A549 treated with ZK216348 at 1 μM for 4 hours (cell line): ENCODE measurements at places on chromosomes 7 and 10. TPM values are rescaled to one million over a fixed set of nuclear protein-coding genes. Genes with fewer than 3 reads are reported as not detected.

Gene TMEM26
- 0.05 to 0.82 TPM (median 0.22 TPM) in 4 of 5 replicates, not detected in the other for total RNA-seq

Gene KCNIP2
- 0.55 to 1.3 TPM (median 0.98 TPM) in 5 replicates for total RNA-seq

Gene HIP1
- 17.1 to 23.9 TPM (median 21.1 TPM) in 5 replicates for total RNA-seq

Gene AEBP1
- 0.24 TPM in 1 of 5 replicates, not detected in the others for total RNA-seq

Gene NUDCD3
- 47.7 to 67.2 TPM (median 61.0 TPM) in 5 replicates for total RNA-seq

Gene GDF2
- total RNA-seq, result not detected in 5 replicates

Gene CLDN4
- 2.5 to 7.0 TPM (median 5.0 TPM) in 5 replicates for total RNA-seq

Gene UPK3BL2
- total RNA-seq, result 2.1 to 5.0 TPM (median 2.6 TPM) in 5 replicates

Gene SFRP5
- total RNA-seq, result 1.5 to 2.4 TPM (median 1.9 TPM) in 5 replicates

Gene TFPI2
- 200 to 249 TPM (median 224 TPM) in 5 replicates for total RNA-seq

Gene UNCX
- 0.21 TPM in 1 of 5 replicates, not detected in the others for total RNA-seq

Gene CTTNBP2
- 0.34 to 0.90 TPM (median 0.44 TPM) in 5 replicates for total RNA-seq

Gene SEMA3E
- 1.8 to 3.0 TPM (median 2.2 TPM) in 5 replicates for total RNA-seq

Gene OPN4
- total RNA-seq, result not detected in 5 replicates

Gene ANTXRL
- total RNA-seq, result 0.14 to 0.49 TPM (median 0.37 TPM) in 4 of 5 replicates, not detected in the other

Gene RP9
- 31.8 to 41.1 TPM (median 37.5 TPM) in 5 replicates for total RNA-seq

Gene FEZF1
- total RNA-seq, result not detected in 5 replicates

Gene OR9A2
- not detected in 5 replicates for total RNA-seq

Gene OGDHL
- 0.14 to 0.36 TPM (median 0.18 TPM) in 5 replicates for total RNA-seq

Gene PRDX3
- total RNA-seq, result 225 to 335 TPM (median 302 TPM) in 5 replicates

Gene CCDC3
- 0.72 to 1.3 TPM (median 1.1 TPM) in 5 replicates for total RNA-seq

Gene SEMA4G
- total RNA-seq, result 7.1 to 10.2 TPM (median 7.7 TPM) in 5 replicates

Gene ELAPOR2
- total RNA-seq, result not detected in 5 replicates

Gene NFKB2
- 44.9 to 75.7 TPM (median 64.7 TPM) in 5 replicates for total RNA-seq

Gene HECW1
- 12.5 to 16.8 TPM (median 13.5 TPM) in 5 replicates for total RNA-seq

Gene PODXL
- total RNA-seq, result 31.3 to 59.3 TPM (median 41.8 TPM) in 5 replicates

Gene PRTFDC1
- 14.0 to 22.2 TPM (median 18.0 TPM) in 5 replicates for total RNA-seq

Gene KIAA1549
- total RNA-seq, result 4.2 to 8.6 TPM (median 6.5 TPM) in 5 replicates

Gene PHYHIPL
- total RNA-seq, result 0.13 to 0.44 TPM (median 0.20 TPM) in 5 replicates

Gene CHN2
- 0.32 TPM in 1 of 5 replicates, not detected in the others for total RNA-seq

Gene RINT1
- 14.0 to 16.5 TPM (median 15.8 TPM) in 5 replicates for total RNA-seq

Gene CRYGN
- total RNA-seq, result not detected in 5 replicates

Gene CPN1
- total RNA-seq, result 0.16 to 0.28 TPM (median 0.22 TPM) in 4 of 5 replicates, not detected in the other

Gene CYP3A4
- not detected in 5 replicates for total RNA-seq

Gene CTAGE4
- total RNA-seq, result not detected in 5 replicates

Gene RNF148
- total RNA-seq, result not detected in 5 replicates

Gene TMEM176B
- total RNA-seq, result not detected in 5 replicates

Gene PAX4
- not detected in 5 replicates for total RNA-seq

Gene FAM221A
- 0.15 to 0.60 TPM (median 0.22 TPM) in 5 replicates for total RNA-seq

Gene KIF11
- 23.7 to 46.9 TPM (median 35.8 TPM) in 5 replicates for total RNA-seq

Gene CDCA7L
- 13.2 to 18.5 TPM (median 17.6 TPM) in 5 replicates for total RNA-seq

Gene SPACDR
- 0.44 to 1.3 TPM (median 0.60 TPM) in 5 replicates for total RNA-seq
